ENCODE measurements at places on chromosomes 1 and 21.

DNA sequence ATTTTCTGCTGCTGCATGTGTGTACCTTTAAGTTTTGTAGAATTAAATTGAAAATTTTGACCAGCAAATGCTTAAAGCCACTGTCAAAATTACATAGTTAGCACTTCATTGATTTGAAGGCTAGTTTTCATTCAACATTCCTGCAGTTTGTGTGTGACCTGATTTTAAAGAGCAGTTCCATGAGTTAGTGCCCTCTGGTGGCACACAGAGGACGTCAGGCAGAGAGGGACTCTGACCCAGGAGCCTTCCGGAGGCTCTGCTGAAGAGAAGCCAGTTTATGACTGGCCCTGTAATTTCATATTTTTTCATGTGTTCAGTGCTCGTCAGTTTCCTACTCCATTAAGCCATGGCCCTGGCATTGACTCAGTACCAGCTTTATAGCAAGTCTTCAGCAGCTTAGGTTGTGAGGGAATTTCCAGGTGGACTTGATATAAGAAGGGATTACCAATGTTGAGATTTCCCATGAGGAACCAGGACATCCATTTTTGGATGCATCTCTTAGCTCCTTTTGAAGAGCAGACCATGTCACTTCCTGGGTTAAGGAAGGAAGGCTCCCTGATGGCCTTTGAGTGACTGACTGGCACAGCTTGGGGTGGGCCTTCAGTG is 104.7 kb downstream of the CAMTA1 start:
- peak; percentile 34 for ATAC-seq

GRCh38 chr1:29379443-29380073 is 143.2 kb downstream of the PTPRU start:
- no peak for ATAC-seq

DNA sequence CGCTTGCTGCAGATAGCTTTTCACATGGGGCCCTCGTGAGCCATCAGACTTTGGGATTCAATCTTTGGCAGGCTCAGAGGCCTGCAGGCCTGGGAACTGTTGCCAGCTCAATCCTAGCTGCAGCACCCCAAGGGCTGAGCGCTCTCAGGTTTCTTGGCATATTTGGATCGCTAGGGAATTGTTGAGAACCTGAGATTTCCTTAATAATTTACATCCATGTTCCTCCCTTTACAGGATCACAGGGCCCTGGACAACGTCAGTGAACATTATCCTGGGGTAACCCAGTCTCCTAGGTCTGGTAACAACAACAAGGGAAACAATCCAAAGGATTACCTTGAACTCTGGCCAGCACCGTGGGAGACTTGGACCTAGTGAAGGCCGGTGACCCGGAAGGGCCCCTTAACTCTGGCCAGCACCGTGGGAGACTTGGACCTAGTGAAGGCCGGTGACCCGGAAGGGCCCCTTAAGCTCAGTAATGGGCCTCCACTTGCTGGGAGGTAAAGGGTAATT is 49.3 kb upstream of the NEK2 start:
- ATAC-seq: no peak

GRCh38 chr1:8687039-8687438 is 130.4 kb downstream of the RERE start:
- ATAC-seq: peak; percentile 46

- peak; percentile 71 for ATAC-seq
These were observed 1.8 kb downstream of the RHOC start for GRCh38 chr1:112704934-112705627.

GRCh38 chr1:164470996-164471395 is 88.0 kb upstream of the PBX1 start:
- no peak for ATAC-seq

DNA sequence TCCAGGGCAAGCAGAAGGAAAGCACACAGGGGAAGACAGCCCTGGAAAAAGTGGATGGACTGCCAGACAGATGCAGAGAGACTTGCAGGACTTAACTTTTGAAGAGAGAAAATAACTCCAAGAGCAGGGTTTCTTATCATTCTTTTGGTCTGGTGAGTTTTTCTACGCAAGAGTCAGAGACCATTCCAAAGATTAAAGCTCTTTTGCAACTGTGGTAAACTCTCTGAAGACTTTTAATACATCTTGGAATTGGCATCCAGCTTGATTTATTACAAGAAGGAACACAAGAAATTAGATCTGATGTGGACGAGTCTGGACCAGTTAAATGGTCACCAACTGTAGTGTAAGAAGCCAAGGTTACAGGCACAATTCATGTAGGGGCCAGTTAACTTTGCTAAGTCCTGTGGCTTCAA is 153.4 kb downstream of the SIPA1L2 start:
- peak; percentile 29 for ATAC-seq

GRCh38 chr1:100009458-100009857 is 39.7 kb downstream of the SLC35A3 start:
- no peak for ATAC-seq

DNA sequence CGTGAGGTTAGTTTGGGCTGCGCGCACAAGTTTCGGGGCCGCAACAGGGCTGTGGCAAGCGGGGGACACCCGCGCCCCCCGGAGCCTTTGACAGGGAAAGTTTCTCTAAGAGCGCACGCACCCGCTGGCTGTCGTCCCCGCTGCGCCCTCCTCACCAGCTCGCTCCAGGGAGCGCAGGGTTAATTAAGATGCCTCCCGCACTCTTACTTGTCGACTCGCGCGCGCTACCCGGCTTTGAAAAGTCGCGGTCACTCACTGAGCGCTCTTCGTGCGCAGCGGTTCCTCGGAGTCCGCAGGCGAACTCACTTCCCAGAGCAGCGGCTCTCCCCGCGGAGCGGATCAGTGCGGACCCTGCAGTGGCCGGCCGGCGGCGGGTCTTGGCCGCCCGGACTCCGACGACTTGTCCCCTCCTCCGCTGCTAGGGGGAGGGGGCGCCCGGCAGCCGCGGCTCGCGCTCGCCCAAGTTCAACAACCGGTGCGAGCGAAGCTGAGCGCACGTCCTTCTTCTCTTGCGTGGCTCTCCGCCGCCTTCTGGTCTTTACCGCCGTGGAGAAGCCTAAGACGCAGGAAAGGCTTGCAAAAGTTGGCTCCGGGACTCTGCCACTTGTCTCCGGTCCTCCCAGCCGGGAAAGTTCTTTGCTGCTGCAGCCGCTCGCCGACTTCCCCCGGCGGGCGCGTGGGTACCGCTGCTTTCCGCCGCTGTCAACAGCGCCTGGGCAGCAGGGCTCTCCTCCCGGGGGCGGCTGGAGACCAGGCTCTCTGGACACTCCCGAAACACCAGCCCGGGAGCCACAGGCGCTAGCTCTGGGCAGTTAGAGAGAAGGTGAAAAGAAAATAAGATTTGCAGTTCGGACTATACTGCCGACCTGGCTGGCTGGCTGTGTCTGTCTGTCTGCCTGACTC is 506 bp downstream of the JUN start:
- no peak for ATAC-seq

GRCh38 chr21:38869946-38870345 is 64.2 kb downstream of the ETS2 start:
- ATAC-seq: no peak

DNA sequence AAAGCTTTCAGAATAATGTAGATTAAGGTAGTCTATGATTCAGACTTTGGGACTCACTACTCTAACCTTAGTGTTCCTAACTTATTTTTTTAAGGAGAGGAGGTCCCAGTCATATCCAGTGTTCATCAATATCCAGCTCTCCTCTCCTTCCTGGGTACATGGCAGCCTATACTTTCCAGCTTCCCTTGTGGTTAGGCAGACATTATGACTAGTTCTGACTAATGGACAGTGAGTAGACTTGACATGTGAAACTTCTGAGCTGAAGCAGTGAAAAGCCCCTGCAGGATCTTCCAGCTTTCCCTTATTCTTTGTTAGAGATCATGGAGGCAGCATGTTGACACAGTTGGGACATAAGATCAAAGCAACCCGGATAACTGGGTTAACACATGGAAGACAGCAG is 144.2 kb downstream of the PTPRU start:
- ATAC-seq: no peak

DNA sequence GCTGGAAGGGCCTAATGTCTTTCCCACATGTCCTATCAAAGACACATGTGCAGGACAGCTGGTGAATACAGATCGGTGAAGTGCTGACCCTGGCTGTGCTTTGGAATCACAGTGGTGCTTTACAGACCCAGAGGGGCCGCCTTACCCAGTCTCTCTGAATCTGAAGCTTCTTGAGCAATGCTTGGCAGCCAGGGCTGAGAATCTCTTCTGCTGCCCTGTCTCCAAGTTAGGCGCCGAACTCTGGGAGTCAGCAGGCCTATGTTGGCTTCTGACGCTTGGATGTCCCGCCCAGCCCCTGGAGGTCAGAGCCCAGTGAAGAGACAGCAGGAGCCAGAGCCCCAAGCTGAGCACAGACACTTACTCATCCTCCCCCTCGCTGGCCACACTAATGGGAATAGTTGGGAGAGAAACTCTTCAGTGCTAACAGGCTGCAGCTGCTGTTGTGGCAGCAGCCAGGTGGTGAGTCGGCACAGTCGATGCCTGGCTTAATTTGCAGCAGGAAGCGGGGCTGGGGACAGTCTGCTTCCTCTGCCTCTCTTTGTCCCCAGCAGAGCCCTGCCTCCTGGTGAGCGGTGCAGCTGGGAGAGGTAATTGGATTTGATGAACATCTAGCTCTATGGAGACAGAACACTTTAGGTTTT is 68.1 kb downstream of the URB2 start:
- peak; percentile 95 for ATAC-seq

GRCh38 chr1:21317035-21317689 is 26.9 kb upstream of the ECE1 start:
- peak; percentile 80 for ATAC-seq

DNA sequence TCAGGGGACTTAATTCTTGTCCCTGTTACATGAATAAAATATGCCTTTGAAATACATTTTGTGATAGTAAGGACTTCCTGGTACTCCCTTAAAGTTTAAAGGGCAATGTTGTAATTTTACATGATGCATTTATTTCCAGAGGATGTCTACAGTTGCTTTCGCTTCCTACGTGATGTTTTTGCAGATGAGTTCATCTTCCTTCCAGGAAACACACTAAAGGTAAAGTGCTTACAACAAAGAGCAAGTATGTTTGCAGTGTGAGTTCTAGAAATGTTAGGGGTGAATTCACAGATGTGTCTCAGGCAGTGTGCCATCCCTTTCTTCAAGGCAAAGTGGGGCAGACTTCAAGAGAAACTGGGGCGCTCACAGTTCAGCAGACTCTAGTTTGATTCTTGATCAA is 31.2 kb downstream of the GNPAT start:
- no peak for ATAC-seq

DNA sequence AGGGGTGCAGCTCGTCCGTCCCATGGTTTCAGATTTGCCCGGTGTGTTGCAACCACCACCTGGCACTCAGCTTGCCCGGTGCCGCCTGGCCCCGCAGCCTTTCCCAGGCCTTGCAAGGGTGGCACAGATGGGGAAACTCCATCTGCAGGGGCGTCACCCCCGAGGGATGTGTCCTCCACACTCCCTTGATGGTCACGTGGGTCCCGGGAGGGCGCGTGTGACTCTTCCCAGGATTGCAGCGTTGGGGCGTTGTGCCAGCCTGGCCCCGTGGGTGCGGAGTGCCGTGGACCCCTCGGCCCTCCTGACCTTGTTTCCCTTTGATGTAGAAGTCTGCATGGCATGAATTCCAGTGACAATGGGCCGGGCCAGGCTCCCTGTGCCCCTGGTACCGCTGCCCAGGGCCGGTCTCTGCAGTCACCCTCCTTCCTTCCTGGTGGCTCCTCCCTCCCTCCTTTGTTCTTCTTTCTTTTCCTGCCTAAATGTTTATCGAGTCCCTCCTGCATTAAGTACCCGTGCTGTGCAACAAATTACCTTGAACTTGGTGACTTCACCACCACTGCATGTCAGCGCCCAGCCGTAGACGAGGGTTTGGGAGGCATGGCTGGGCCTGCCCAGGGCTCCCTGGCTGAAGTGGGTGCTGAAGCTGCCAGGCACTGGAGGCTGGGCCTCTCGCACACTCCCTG is 22.9 kb downstream of the RRP1 start:
- no peak for ATAC-seq

DNA sequence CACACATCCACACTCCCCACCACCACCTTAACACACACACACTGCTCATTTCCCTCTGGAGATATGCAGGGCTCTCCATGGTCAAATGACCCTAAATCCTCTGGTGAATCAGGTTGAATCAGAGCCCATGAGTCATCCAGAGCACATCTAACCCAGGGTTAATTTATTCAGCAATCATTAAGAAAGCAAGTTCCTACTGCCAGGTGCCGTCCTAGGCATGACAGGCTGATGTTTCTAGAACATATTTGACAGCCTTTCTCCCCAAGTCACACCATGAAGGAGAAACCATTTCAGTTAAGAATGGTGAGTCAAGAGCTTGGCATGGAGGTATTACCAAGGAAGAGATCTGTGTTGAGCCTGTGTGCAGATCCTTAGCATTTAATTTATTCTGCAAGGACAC is 194.3 kb upstream of the CAMK1G start:
- ATAC-seq: no peak

DNA sequence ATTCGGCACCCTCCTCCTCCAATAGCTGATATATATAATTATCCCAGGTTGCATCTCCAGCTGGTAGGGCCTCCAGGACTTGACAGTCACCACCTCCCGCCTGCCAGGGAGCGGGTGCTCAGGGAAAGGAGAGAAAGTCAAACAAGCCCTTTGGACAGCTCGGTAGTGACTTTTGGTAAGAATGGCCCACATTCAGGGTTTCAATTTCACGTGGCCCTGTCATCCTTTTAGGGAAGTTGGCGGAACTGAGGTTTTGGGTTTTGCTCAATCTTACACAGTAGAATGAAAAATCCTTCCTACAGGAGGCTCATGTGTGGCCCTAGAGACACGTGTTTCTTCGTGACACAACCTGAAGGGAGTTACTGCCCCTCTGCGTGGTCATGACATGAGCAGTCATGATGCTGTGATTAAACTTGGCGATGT is 44.2 kb downstream of the CAPN8 start:
- ATAC-seq: no peak

- no peak for ATAC-seq
These were observed 84.2 kb downstream of the EPHB2 start for GRCh38 chr1:22794647-22795365.

- no peak for ATAC-seq
These were observed 187.7 kb downstream of the TNFSF18 start for GRCh38 chr1:172863031-172863430.

DNA sequence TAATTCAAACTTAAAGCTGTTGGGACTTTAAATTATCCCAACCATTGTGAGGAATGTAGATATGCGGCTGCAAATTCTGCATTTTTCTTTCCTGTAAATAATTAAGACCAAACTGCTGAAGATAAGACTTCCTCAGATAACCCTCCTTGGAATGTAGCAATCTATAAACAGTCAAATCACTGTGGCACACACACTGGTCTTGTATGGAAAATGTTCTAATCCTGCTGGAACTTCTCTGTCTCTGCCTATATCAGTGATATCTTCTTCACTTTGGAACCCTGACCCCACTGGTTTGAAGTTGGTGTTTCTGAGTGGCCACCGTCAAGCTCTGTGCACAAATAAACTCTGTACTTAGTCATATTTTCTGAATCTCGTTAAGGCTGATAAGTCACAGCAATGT is 32.9 kb downstream of the HSF2BP start:
- ATAC-seq: no peak

- peak; percentile 85 for ATAC-seq
These were observed 172.5 kb downstream of the ST6GALNAC5 start for GRCh38 chr1:77039739-77040138.

- ATAC-seq: no peak
These were observed 17.7 kb upstream of the TRNAU1AP start for GRCh38 chr1:28535180-28535579.

GRCh38 chr21:41656946-41657525 is 109.8 kb downstream of the RIPK4 start:
- ATAC-seq: no peak
